CD4-positive, alpha-beta T cell treated with Interleukin-6 for 4 hours (primary cell): ENCODE measurements at places on chromosomes 11 and 22.
A peak's percentile ranks its signal among the peaks of the same experiment; 100 is the strongest.

DNA sequence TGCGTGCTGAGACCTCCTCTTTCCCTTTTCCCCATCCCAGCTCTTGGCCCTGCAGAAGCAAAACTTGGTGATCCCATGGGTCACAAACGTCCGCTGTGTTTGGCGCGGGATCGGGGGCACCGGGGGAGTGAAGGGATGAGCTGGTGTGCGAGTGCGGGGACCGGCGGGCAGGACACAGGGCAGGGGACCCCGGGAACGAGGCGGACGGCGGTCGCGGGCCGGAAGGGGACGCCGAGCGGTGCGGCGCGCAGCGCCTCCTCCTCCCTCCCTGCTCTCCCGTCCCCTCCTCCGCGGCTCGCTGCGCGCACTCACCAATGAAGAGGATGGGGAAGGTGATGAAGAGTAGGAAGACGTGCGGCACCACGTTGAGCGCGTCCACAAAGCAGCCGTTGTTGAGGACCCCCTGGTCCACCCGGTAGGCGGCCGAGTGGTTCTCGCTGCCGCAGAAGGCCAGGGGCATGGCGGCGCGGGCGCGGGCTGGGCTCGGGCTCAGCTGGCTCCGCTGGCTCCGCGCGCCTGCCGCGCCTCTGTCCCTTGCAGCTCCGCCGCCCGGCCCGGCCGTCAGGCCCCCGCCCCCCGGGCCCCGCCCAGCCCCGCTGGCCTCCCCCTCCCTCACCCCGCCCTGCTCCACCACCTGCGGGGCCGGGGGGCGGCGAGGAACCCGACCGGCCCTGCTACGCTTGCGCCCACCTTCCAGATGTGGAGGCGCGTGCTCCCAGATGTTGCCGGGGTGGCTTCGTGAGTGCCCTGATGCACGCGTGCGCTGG lies at the start of gene ABCC8:
TSS of gene ABCC8 (minus strand) at position 529 of the 767 bp plus-strand sequence. CDS start at position 460, 69 bp downstream.
- DNase-seq = no peak

DNA sequence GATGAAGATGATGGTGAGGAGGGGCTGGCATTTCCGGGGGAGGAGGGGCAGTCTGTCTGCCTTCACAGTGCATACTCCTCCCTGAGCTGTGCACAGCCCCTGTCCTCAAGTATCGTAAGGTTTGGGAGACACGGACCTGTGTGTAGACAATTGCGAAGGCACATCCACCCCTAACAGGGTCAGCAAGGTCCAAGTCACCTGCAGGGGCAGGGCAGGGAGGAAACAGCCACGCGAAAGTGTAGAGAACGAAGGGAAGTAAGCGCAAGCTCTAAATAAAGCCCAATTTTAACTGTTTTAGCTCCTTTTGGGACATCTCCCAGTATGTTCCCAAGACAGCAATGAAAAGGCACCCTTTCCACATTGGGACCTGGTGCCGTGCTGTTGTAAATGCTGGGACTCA lies 448.2 kb downstream of the TBC1D22A start:
- no peak for DNase-seq

DNA sequence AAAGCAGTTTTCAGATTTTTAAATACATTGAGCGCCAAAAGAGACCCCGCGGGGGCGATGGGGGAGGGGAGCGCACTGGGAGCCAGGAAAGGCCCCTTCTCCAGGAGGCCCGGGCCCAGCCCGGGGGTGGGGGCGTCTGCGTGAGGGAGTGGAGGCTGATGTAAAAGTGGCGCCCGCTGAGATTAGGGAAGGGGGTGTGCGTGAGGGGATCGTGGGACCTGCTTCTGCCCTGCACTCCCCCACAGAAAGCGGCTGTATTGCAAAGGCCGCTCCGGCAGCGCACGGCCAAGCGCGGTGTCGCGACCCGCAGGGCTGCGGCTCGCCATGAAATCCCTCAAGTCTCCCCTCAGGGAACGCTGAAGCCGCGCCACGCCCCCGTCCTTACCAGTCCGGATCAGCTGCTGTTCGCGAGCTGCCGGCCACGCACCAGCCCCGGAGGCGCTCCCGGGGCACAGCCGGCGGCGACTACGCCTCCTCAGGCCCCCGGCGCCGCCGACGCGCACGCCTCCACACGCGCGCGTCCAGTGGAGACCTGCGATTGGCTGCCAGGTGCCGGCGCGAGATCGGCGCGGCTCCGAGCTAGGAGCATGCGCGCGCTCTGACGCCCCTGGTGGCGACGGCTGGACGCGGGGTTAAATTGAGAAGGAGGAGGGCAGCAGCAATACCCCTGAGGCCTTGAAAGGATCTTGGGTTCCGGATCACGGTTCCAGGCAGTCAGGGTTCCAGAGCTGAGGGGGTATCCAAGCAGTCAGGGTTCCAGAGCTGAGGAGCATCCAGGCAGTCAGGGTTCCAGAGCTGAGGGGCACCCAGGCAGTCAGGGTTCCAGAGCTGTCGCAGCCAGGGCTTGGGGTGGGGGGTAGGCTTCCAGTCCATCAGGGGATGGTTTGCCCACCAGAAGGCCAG lies at the start of gene ZNF280B:
TSS of gene ZNF280B (minus strand) at position 469 of the 903 bp plus-strand sequence. CDS start 19,344 bp downstream, outside the sequence.
- DNase-seq = peak; percentile 82

DNA sequence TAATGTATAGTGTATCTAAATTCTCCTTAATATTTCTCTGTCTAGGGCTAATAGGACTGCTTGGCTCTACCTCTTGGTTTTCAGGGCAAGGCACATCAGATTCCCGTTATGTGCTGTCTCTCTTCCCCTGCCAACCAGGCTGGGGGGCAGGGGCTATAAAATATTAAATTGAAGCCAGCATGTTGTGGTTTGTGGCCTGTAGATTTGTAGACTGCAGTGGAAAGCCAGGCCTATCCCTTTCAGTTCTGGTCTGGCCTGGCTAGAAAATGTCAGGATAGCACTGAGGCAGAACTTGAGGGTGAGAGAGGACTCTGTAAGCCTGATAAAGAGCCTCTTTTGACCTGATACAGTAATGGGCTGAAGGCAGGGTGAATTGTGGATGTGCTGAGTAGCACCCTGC lies 14.4 kb upstream of the GRK2 start:
- no peak for DNase-seq

- no peak for DNase-seq
Observed at GRCh38 chr22:50403701-50404101, 60.6 kb downstream of the PPP6R2 start.

DNA sequence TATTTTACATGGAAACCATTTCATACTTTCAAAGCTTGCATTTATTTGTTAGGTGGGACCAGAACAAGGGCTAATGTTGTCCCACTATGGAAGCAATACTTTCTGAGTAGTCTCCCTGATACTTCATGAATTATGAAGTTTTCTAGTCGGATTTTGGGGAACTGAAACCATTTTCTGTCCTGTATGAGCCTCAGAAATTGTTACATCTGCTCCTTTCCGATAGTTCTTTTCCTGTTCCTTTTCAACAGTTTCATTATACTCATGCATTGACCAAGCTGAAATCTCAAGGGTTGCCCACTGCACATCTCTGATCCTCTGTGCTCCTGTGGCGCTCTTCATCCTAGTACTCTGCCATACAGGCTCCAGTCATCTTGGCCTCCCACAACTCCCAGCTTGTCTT lies 31.5 kb upstream of the GLYATL1 start:
- DNase-seq = no peak

- DNase-seq = no peak
Observed at GRCh38 chr11:134464196-134464595, 52.2 kb upstream of the B3GAT1 start.
